ENCODE measurements at places on chromosomes 5 and 9.

- DNase-seq, result no peak
Measured at GRCh38 chr5:98296426-98296825, 477.0 kb upstream of the RGMB start.

DNA sequence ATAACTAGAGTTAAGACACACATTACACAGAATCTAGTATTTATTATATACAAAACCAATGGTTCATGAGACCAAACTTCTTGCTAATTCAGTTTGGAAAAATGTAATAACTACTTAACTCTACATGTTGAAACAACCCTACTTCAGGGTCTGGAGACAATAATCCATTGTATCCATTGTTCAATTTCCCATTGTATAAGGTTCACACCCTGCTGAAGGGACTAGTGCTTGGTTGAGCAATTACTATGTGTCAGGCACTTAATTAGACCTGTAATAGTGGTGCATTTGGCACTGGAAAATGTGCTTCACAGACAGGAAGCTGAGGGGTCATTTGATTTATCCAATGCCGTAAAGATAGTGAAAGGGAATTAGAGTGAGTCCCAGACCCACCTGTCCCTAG lies 114.3 kb upstream of the PAPPA start:
- no peak for DNase-seq

- DNase-seq, result no peak
Measured at GRCh38 chr5:105677291-105677690, 1993.4 kb downstream of the EFNA5 start.

GRCh38 chr9:117405950-117406705 lies 8.7 kb downstream of the ASTN2 start:
- no peak for DNase-seq

- DNase-seq, result no peak
Measured at GRCh38 chr5:132203464-132203818, 24.2 kb downstream of the P4HA2 start.

- DNase-seq, result no peak
Measured at GRCh38 chr9:101047848-101048397, 19.4 kb downstream of the PLPPR1 start.

DNA sequence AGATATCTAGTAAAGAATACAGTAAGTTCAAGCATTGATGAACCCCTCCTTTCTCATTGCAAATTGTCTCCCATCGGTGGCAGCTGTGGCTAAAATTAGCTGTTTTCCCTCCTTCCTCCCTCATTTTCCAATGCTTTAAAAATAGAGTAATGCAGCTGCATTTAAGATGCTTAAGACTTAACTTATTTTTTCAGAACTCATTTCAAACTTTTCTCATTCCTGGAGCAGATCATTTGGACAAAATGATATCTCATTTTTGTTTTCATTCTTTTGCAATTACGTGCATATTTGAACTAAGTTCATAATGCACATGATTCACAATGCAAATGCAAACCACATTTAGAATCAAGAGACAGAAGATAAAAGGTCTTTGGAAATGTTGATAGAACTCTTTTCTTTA lies 14.6 kb downstream of the HSPB3 start:
- DNase-seq, result no peak

DNA sequence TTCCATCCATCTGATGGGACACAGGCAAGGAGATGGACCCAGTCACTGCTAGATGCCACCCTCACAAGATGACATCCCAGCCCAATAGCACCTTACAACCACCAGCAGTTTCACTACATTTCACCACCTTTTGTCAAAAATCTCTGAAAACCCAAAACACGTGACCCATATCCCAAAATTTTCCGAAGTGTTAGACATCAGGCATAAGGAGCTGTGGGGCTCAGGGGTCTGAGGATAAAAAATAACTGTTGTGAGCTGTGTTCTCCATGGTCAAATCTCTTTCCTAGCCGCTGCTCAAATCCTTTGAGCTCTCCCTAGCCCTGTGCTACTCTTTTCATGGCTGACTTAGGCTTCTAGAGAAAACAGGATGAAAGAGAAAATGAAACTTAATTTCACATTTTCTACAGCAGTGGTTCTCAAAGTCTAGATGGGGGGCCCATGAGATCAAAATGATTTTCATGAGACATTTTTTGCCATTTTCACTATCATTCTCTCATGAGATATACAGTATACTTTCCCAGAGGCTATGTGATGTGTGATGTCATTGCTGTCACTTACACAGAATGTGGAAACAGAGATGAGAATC lies 40.7 kb downstream of the TIMD4 start:
- DNase-seq, result no peak

DNA sequence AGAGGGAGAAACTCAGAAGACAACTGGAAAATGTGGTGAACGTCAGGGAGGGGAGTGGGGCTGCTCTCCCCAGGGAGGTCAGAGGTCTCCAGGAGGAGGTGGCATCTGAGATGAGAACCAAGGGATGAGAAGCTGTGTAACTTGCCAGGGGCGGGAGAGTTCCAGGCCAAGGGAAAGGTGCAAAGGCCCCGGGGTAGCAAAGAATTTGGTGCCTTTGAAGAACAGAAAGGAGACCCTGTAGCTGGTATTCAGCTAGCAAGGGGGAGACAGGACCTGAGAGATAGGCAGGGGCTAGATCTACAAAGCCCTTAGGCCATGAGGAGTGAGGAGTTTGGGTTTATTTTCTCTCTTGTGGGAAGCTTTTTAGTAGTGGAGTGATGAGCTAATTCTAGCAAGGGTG lies 3.3 kb downstream of the DNM1 start:
- DNase-seq, result no peak

DNA sequence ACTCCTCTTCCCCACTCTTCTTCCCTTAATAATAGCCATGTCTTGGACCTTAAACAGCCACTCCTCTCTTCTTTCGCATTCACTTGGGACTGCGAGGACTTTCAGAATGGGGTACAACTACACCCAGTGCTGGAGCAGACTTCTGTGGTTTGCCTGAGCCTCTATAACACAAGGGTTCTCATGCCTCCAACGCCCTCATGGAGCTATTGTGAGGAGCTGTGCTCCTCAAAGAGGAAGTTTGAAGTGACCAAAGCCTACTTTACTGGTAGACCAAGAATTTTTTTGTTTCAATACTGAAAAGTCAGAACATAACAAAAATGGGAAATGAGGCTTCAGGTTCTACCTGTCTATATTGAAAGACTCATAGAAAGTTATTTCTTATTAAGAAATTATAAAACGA lies 316.4 kb downstream of the PIK3R1 start:
- no peak for DNase-seq

DNA sequence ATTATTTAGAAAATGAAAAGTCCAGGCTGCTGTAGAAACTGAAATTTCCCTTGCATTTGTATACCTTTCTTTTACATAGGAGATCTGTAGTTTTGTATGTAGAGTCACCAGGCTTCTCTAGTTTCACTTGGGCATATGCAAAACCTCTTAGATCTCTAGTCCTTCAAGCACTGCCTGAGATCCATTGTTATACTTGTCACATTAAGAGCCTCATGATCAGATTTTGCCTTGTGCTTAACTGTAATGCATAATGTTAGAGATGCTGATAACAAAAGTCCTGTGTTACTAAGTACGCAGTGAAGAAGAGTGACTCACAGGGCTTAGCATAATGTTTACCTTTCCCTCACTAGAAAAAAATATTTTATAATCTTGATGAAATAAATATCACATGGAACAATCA lies 250.2 kb downstream of the CYLC2 start:
- no peak for DNase-seq

DNA sequence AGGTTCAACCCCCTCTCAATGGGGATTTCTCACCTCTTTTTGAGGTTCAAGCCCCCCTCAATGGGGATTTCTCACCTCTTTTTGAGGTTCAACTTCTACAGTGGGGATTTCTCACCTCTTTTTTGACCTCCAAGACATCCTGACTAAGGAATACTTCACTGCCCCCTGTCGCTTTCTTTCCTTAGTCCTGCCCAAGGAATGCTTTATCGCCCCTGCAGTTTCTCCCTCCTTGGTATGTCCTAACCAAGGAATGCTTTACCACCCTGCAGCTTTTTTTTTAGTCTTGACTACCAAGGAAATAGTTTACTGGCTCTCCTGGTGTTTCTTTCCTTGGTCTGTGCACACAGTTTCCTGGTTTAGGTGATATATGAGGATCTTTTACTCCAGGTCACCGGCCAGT lies 9.6 kb upstream of the IRGM start:
- no peak for DNase-seq

DNA sequence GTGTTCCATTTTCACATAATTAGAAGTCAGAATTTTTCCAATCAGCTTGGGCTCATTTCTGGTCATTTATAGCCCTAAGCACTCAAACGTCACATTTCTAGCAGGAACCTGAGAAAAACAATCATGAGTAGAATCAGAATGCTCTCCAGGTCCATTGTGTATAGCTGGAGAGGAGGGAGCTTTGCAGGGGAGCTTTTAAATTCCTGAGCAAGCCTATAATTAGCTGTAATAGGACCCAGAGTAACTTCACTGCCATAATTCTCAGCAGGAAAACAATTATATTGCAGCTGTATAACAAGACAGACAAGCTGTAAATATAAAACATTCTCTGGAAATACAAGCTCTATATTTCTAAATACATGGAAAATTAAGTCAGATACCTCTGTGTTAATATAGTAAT lies 637.6 kb upstream of the SGCD start:
- DNase-seq, result no peak

DNA sequence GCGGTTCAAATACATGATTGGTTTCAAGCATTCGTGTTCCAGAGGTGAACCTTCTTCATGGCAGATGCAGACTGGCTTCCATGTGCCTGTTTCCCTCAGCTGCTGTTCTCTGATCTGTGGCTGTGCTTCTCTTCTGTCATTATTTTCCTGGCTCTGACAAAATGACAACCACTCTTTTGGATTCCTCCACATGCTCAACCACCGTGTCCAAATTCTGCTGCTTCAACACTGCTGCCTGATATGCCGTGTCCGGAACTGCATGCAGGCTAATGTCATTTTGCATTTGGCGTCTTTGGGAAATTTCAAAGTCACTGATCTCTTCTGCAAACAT lies 368.7 kb upstream of the ZNF608 start:
- DNase-seq, result no peak

- no peak for DNase-seq
Measured at GRCh38 chr5:116982035-116982434, 407.4 kb upstream of the SEMA6A start.

GRCh38 chr5:177232358-177232757 lies 71.2 kb downstream of the RAB24 start:
- no peak for DNase-seq

GRCh38 chr5:151509231-151509630 lies 61.8 kb downstream of the SLC36A1 start:
- no peak for DNase-seq

DNA sequence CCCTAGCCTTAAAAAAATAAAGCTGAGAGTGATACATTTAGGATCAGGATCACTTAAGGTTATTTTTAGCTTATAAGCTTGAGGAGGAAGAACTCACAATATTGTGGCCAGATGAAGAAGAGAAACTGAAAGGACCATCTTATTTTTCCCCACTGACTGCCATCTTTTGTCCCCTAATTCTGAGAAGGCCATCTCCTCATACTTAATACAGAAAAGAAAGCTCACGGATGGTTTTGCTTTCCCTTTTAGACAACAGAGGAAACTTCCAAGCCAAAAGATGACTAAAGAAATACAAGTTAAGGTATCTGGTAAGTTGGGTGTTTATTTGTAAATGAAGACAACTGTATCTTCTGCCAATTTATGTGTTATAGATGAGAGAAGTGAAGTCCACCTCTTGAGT lies 36.4 kb downstream of the ERAP1 start:
- DNase-seq, result no peak

GRCh38 chr9:133918111-133918813 lies 73.9 kb downstream of the VAV2 start:
- no peak for DNase-seq

DNA sequence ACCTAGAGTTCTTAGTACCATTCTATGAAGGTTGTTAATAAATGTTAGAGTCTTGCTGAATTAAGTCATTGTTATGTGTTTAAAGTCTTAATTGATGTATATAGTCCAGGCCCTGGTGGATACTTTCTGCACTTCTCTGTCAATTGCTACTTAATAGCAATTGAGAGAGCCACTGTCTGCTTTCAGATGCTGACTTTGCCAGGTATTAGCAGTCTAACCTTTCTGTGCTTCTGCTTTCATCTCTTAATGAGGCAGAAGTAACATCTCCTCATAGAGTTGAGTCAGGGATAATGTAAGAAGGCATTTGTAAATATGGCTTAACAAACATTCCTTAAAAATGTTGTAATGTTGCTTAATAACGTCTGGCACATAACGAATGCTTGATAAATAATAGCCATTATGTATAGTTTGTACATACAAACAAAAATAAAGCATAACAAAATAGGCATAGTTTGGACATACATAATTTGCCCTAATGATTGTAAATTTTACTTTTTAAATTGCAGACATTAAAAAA lies 28.3 kb downstream of the RASGRF2 start:
- DNase-seq, result no peak

GRCh38 chr9:99607842-99608448 lies 213.7 kb upstream of the NR4A3 start:
- no peak for DNase-seq

GRCh38 chr9:137252555-137253506 lies 1.7 kb downstream of the STPG3 start:
- no peak for DNase-seq

DNA sequence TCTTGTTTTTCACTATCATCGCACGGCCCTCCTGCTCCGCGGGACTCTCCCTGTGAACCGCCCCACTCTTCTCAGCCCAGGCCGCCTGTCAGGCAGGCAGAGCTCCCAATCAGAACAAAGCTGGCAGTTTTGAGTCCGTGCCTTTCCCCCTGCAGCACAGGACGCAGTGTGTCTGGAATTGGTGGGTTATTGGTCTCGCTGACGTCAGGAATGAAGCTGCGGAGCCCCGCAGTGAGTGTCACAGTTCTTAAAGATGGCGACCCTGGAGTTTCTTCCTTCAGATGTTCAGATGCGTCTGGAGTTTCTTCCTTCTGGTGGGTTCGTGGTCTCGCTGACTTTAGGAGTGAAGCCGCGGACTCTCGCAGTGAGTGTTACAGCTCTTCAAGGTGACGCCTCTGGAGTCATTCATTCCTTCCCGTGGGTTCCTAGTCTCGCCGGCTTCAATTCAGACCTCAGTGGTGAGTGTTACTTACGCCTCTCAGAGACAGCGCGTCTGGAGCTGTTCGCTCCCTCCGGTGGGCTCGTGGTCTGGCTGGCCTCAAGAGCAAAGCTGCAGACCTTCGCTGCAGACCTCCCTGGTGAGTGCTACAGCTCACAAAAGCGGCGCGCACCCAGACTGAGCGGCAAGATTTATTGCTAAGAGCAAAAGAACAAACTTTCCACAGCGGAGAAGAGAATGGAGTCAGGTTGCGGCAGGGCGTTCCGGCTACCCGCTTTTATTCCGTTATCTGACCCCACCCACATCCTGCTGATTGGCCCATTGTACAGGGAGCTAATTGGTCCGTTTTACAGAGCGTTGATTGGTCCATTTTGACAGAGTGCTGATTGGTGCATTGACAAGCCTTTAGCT lies 7.4 kb downstream of the ZDHHC11B start:
- no peak for DNase-seq

GRCh38 chr5:18220631-18221030 lies 586.4 kb downstream of the TAF11L14 start:
- DNase-seq, result no peak

GRCh38 chr9:109771087-109771486 lies 8.9 kb upstream of the PALM2AKAP2 start:
- peak; percentile 88 for DNase-seq

All from SJCRH30 (cell line).